ENCODE measurements at places on chromosomes 2 and 18.

- H3K36me3 ChIP-seq, result no peaks in the 10 kb centered on the region
- H3K4me3 ChIP-seq, result no peak overlapping the region
- peaks cover 13% of the 10 kb centered on the region for H3K4me1 ChIP-seq
- H3K27ac ChIP-seq, result peak overlapping the region; percentile 55
These were observed 6.0 kb upstream of the ROCK1 start for GRCh38 chr18:21117409-21118131.

- H3K27ac ChIP-seq, result no peak overlapping the region
- no peaks in the 10 kb centered on the region for H3K27me3 ChIP-seq
- peaks cover 25% of the 10 kb centered on the region for H3K4me1 ChIP-seq
- H3K36me3 ChIP-seq, result no peaks in the 10 kb centered on the region
- DNase-seq, result no peak
These were observed 1.4 kb upstream of the UBXN4 start for GRCh38 chr2:135740206-135740605.

DNA sequence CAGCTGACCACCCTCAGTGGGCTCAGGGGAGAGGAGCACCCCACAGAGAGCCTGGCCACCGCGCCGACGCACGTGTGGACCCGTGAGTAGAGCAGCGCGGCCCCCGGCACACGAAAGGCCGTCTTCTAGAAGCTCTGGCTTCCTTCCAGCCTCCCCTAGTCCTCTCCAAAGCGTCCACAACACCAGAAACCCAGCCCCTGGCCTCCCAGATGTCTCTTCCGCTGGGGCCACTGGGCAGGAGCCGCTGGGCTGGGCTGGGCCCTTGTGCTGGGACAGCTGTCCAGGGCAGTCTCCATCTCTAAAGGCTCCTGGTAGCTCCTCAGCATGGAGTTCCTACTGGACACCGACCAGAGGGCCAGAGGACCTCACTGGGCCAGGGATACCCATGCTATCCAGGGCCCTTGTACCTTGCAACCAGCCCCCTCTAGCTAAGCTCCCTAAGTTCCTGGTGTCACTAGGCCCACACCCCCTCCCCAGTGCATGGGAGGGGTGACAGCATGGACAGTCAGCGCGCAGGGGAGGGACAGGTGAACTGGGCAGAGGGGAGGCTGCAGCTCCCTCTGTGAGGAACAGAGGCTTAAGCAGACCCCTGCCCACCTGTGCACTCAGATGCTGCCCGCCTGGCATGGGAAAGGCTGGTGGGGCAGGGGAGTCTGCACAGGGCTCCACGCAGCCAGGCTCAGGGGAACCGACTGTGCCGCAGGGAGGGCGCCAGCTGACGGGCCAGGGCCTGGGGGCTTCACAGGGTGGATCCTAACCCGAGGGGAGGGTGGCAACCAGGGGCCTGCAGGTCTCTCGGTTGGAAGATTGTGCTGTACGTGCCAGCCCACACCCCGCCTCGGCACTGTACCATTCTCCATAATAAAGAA is 32.9 kb downstream of the MTERF4 start:
- H3K27ac ChIP-seq, result no peak overlapping the region
- H3K36me3 ChIP-seq, result peaks cover 48% of the 10 kb centered on the region
- DNase-seq, result peak; percentile 95

DNA sequence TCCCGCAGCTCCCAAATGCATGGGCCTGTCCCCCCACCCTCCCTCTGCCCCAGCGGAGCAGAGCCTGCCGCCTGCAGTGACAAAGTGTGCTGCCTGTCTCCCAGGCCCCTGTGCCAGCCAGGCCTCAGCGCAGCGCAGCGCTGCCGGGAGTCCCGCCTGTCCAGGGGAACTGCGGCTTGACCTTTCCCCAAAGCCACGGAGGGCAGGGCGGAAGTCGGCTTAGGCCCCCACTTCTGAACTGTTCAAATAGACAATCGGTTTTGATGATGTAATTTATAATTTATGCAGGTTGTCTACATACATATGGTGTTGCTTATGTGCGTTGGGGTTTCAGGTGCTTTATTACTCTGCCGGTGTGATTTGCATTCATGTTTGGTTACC is 7.1 kb downstream of the GBX2 start:
- no peaks in the 10 kb centered on the region for H3K36me3 ChIP-seq
- H3K4me1 ChIP-seq, result peaks cover 26% of the 10 kb centered on the region
- no peak overlapping the region for H3K4me3 ChIP-seq

DNA sequence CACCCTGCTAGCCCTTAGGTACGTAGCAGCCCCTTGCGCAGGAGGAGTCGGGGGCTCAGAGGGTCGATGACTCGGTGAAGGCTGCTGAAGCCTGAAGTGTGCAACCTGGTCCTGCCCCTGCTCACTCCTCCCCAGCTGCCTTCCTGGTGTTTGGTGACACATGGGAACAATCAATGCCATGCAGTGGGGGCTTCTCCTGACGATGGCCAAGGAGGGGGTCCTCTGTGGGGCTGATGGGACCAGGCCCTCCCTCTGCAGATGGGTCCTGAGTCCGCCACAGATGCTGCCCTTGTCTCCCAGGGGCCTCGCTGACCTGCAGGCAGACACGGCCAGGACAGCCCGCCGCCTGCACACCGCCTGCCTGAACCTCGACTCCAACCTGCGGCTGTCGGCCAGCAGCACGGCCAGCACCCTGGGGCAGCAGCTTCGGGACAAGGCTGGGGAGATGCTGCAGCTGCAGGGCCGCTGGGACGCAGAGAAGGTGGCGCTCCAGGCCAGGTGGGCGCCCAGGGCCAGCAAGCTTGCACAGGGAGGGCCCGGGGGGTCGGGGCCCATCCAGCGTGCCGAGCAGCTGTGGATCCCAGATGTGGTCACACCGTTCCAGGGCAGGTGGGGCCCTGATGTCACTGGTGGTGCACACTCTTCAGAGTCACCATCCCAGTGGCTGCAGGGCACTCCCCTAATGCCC is 24.6 kb downstream of the CROCC2 start:
- no peak overlapping the region for H3K4me3 ChIP-seq
- no peaks in the 10 kb centered on the region for H3K27me3 ChIP-seq
- H3K27ac ChIP-seq, result no peak overlapping the region
- H3K36me3 ChIP-seq, result no peaks in the 10 kb centered on the region
- DNase-seq, result peak; percentile 95

DNA sequence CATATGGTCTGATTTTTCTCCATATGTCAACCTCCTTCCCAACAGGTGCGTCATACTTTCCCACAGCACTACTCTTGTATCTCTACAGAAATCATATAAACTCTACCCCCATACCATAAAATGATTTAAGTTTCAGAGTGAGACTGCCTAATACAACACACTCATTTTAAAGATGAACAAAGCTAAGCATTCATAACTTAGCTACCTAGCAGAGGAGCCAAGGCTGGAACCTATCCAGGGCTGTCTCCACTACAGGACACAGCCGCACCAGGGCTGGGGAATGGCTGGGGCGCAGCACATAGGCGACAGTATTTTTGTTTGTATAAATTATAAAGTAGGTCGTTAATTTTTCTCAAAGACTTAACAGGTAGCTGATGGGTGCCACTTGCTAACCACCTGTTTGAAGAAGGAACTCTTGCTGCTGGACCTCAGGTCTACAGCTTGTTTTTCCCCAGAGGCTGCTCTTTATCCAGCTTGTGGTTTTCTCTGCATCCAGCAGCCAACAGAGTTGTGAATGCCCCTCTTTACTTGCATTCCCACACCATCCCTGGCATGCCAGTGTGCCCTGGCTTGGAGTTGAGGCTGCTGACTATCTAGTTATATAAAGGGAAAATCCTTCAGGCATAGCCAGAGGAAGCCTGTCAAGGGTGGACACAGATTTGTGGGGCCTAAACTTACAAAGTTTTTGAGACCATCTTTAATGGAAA is 62.0 kb downstream of the HNRNPLL start:
- no peaks in the 10 kb centered on the region for H3K36me3 ChIP-seq
- no peak for DNase-seq
- peaks cover 7% of the 10 kb centered on the region for H3K4me1 ChIP-seq
- no peaks in the 10 kb centered on the region for H3K27me3 ChIP-seq
- H3K4me3 ChIP-seq, result no peak overlapping the region
- no peak overlapping the region for H3K27ac ChIP-seq

- no peaks in the 10 kb centered on the region for H3K27me3 ChIP-seq
- no peak overlapping the region for H3K4me3 ChIP-seq
- no peaks in the 10 kb centered on the region for H3K36me3 ChIP-seq
- no peak overlapping the region for H3K27ac ChIP-seq
- no peak for DNase-seq
- no peaks in the 10 kb centered on the region for H3K4me1 ChIP-seq
These were observed 42.1 kb downstream of the CAPN13 start for GRCh38 chr2:30765191-30765590.

- H3K27me3 ChIP-seq, result no peaks in the 10 kb centered on the region
- no peak for DNase-seq
- H3K27ac ChIP-seq, result no peak overlapping the region
- H3K4me3 ChIP-seq, result no peak overlapping the region
- H3K4me1 ChIP-seq, result no peaks in the 10 kb centered on the region
These were observed 394.1 kb upstream of the SYT4 start for GRCh38 chr18:43671431-43671830.

GRCh38 chr2:203594541-203594940 is 59.4 kb upstream of the RAPH1 start:
- DNase-seq, result no peak
- H3K4me3 ChIP-seq, result no peak overlapping the region
- H3K27me3 ChIP-seq, result no peaks in the 10 kb centered on the region
- peaks cover 8% of the 10 kb centered on the region for H3K4me1 ChIP-seq
- no peak overlapping the region for H3K27ac ChIP-seq

DNA sequence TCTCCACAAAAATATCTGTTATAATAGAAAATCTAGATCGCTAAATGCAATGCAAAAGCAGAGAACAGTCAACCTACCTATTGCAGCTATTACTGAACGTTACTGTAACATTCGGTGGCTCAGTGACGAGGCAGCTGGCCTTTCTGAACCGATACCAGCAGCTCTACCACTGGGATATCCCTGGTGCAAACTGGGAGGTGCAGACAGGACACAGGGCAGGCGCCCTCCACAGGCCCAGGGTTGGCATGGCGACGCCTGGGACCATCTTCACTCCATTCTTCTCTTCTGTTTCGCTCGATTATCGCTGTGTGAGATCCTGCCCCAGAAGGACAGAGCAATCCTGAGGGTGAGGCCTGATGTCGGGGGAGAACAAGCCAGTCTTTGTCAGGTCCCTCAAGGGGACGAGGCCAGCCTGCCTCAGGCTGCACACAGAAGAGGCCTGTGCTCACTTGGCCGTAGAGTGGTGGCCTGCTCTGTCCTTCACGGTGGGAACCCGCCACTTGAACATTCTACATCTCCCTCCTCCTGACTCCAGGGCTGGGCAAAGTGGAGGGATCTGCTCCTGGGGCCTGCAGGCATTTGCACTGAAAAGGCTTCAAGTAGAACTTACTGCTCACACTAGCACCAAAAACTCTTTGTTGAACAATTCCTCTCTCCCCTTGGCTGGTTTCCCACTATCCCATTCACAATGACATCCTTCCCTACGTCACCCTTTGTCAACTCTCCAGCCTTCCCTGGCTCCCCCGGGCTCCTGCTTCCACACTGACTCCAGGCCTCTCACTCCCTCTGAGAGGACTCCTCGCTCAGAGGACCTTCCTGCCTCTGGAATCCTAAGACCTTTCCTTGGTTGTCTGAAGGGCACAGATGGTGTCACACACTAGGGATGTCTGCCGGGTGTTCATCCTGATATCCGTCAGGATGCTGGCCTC is 49.7 kb downstream of the CYRIA start:
- H3K4me1 ChIP-seq, result peaks cover 38% of the 10 kb centered on the region
- no peak for DNase-seq
- no peak overlapping the region for H3K27ac ChIP-seq
- H3K36me3 ChIP-seq, result no peaks in the 10 kb centered on the region
- no peak overlapping the region for H3K4me3 ChIP-seq
